ENCODE measurements at places on chromosomes 6 and 20.

GRCh38 chr20:6173481-6173880 is 50.7 kb upstream of the FERMT1 start:
- no peak for DNase-seq

DNA sequence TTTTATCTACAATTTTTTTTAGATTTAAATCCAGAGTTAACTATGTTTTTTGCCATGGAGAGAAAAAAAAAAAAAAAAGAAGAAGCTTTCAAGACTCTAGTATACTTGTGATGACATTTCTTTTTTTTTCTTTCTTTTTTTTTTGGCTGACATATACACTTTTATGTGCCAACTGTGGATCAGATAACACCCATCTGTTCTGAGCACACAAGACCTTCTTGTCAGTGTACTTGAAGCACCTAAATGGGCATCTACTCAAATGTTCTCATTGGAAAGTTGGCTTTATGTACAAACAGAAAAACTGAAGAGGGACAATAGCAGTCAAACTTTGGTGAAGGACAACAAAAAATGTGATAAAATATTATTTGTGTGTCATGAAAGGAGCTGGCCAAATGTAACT is 904.5 kb downstream of the GRIK2 start:
- no peak for DNase-seq

- DNase-seq: no peak
Measured at GRCh38 chr20:63336232-63336752, 24.9 kb downstream of the CHRNA4 start.

DNA sequence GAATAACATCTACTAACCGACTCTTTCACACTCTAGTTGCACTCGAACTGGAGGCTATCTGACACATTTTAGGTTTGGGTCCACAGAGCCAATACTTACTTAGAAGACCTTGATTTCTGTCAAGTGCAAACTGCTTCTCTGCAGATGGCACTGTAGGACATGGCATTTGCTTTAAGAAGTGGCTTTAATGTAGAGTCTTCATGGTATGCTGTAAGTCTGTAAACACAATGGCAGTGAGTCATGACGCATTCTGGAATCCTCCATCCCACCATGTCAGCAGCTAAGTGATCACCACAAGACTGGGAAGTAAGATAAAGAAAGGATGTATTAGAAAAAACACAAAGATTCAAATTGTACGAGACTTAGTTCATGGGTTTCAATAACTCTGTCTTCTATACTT is 377.0 kb upstream of the NOX3 start:
- DNase-seq: peak; percentile 25

DNA sequence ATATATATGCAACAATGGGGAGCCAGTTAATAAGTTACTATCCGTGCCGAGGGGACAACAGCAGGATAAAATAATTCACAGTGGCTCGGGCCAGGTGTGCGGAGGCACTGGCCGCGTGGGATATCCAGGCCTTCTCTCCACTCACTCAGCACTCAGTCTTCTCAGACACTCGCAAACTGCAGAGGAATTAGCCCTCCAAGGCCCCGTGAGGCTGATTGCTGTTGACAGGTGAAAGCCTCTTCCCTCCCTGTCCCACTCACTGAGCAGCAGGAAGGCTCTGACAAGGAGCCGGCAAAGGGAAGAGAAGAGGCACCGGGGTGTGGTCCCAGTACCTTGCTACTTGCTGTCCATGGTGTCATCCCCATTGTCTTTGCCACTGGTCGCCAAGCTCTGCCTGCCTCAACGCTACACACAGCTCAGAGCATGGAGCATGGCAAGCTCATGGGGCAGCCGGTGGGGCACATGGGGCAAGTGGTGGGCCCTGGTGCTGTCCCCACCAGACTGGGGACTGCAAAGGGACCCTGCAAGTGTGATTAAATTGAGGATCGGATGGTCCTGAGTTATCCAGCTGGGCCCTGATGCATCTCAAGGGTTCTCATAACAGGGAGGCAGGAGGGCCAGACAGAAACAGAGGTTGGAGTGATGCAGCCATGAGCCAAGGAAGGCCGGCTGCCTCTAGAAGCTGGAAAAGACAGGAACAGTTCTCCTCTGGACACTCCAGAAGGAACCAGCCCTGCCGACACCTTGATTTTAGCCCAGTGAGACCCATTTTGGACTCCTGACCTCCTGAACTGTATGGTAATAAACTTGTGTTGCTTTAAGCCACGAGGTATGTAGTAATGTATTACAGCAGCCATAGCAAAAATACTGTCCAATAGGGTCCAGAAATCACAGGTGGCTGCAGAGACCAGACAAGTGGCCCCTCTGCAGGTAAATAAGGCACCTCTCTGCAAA is 119.7 kb downstream of the PSMB1 start:
- no peak for DNase-seq

DNA sequence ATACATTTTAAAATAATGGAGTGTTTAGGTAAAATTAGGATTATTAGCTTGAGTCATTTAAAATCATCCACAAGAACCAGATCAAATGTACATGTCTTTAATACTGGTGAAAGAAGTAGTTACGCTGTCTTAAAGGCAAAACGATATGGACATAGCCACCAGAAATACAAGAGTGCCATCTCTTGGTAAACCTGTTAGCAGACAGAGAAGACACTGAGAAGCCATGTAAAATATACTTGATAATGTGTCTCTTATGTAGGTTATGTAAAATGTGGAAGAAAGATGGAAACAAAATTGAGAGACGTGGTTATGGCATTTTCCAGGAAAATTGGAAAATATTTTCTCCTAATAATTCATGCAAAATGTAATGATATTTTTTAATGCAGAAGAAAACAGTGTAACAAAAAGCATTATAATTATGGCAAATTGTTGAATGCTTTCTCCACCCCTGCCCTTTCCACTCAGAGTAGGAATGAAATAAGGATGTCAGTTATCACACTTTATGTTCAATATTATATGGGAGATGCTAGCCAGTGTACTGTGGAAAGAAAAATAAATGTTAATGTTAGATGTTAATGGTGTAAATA is 12.2 kb upstream of the SLC17A2 start:
- DNase-seq: no peak

Measured in foreskin melanocyte (primary cell).